ENCODE measurements at places on chromosomes 5 and 9.

DNA sequence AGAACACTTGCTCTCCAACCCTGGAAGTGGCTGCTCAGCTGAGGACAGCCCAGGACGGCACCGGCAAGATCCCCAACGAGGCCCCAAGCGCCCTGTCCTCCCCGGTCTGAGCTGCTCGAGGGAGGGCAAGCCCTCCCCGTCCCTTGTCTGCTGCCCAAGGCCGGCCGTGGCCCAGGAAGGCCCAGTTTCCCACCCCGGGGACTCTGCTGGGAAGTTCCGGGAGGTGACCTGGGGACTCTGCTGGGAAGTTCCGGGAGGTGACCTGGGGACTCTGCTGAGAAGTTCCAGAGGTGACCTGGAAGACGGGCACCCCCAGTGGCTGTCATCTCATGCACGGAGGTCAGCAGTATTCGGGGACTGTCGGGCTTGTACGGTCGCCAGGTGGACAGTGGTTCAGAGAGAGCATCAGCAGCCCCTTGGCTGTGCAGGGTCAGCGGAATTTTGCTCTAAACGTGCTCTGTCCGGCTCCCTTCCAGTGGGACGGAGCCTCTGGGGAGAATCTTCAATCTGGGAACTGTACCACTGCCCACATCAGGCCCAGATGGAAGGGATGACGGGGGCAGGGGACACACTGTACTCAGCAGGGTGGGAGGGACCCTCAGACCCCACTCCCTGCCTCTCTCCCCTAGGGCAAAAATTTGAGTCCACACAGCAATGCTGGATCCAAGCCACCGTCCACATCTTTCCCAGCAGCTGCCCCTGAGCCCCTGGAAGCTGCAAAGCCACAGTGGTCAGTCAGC, 7.2 kb downstream of the NACC2 start:
- no peak for DNase-seq

DNA sequence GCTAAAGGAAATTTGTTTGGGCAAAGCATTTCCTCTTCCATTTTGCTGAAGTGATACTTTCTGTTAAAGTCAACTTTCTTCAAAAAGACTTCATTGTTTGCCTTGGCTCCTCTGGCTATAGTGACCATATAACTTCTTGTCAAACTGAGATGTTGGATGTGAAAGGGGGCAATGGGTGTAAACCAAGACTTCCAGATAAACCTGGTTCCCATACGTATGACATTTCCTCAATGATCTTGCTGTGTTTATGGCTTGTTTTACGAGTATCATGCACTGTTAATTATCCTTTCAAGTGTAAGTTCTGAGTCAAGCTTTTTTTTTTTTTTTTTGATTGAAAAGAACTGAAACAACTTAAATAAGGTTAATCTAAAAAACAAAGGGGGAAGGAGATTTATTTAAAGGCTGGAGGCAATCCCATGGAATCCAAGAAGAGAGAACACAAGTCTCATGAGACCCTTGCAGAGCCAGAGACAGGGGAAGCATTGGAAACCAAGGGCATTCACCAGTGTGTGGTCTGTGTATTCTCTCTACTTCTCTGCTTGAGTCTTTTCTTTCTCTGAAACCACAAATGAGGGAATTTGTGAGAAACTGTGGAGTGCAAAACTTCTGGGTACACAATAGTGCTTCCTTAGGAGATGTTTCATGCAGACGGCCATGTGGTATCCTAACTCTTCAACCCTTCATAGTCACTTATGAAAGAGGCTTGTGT, 335.3 kb downstream of the RAB3C start:
- no peak for DNase-seq

- no peak for DNase-seq
Measured at GRCh38 chr9:98637381-98637780, 71.4 kb downstream of the GABBR2 start.

DNA sequence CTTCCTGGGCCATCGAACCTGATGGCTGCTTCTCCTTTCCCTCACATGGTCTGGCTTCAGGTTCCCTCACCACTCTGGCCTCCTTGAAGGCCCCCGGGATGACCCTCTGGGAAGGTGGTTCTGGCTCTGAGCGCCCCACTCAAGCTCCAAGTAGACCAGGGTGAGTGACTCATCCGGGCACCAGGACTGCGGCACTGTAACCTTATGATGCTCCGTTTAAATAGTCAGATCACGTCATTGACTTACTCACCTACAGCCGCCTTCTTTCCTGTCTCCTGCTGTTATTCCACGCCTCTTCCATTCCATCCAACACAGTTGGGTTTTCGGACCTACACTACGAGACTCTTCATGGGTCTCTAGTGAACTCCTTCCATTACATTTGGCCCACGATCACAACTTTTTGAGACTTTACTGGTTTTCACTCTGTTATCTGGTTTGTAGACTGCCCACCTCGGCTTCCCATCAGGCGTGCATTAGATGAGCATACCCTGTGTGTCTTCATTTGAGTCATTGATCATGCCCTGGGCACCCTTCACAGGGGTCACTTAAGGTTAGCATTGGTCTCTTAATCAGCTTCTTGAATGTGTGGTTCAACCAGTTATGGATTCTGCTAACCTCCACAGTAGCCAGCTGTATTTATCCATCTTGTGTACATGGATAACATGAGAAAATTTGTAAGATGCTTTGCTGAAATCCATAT, 138.8 kb upstream of the LMX1B start:
- no peak for DNase-seq

DNA sequence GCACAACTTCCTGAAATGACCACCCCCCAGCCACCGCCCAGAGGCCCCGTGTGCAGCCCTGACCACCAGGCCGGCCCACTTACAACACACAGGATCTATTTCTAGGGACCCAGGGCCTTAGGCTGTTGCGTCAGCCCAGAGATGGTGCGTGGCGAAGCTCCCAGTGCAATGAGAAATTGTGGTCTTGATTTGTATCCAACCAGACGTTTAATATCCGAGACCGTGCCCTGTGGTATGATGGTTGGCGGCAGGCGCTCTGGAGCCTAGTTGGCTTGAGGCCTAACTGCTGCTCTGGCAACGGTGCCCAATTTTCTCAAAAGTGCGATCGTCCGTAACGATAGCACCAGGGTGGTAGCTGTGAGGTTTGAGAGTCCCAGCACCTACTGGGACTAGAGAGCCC, 32.6 kb upstream of the SLC6A19 start:
- DNase-seq = no peak

DNA sequence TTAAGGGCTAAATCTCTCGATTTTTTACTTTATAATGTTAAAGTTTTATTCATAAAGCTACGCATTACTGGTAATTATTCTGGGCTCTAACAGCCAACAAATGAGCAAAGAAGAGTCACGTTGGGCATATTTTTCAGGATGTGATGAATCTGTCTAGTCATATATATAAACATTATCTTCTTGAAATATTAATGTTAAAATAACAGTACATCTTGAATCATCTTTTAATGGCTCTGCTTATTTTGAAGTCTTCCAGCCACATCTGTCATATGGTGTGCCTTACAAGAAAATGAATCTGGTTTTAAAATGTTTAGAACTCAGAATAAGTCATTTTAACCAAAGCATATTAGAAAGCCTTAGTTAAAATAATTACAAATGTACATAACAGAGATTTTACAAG, 96.9 kb downstream of the CWC27 start:
- no peak for DNase-seq

GRCh38 chr9:131238402-131239021, 37.8 kb downstream of the FAM78A start:
- DNase-seq = no peak

DNA sequence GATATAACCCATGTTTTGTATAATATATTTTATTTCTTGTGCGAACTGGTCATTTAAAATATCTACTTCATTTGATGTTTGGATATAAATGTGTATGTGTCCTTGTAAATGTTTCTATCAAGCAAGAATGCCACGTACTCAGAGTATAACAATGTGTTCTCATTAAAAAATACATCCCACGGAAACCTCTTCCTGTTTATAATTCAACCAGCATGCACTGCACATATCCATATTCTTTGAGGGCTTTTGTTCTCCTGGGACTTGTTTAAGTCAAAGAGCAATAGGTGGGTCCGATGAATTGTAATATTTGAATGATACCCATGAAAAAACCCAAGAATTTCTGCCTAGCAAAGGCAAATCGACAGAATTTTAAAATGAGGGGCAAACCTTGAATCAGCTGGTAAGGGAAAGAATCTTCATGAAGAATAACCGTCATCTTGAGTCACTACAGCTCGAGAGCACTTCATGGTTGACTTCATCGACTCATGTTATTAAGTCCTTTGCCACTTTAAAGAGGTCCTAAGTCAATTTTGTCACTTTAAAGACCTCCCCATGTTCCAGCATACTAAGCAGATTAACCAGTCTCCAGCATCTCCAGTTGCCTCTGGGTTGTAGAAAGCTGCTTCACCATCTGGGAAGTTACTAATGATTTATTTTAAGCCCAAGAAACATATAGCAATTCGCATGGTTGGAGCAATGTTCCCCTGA, 80.6 kb downstream of the NPR3 start:
- DNase-seq = no peak

- DNase-seq = no peak
Measured at GRCh38 chr9:4574657-4575243, 84.5 kb downstream of the SLC1A1 start.

DNA sequence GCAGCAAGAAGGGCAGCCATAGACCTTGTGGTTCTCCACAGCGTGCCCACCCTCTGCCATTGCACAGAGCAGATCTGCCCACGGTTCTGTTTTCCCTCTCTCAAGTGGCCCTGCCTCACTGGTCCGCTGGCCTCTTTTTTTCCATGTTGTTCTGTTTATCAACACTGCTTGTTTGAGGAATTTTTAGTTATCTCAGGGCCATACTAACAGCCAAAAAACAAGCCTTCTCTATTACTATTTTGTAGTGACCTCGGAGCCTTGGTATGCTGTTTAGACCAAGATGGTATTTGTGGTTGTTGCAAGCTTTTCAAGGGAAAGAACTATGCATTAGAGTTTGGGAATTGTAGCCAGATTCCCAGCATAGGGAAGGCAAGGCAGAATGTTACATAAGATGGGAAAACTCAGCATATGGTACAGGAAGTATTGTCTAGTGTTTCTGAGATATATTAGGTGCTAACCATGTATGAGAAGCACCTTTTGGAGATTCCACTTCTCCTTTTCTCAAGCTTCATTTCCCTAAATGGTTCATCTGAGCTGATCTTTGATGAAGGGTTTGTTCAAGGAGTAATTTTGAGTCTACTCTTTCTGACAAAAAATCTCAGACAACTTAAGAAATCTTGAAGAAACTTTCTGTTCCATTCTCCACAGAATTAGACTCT, 54.3 kb downstream of the NUP214 start:
- DNase-seq = no peak

DNA sequence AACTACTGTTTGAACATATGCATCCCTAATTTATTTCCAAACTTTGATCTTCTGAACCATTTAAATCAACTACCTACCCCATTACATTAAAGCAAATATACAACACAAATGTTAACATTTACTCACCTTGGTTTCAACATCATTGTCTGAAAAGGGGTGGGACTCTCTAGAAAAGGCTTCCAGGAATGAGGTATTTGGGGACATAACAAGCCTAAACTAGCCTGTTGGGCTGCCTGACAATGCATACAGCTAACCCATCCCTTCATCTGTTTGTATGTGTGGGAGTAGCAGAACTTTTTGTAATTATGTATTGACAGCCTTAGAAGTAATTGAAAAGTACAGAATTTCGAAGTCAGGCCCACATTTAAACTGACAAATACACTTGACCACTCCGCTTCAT, 2225.9 kb upstream of the C9orf72 start:
- DNase-seq = no peak

DNA sequence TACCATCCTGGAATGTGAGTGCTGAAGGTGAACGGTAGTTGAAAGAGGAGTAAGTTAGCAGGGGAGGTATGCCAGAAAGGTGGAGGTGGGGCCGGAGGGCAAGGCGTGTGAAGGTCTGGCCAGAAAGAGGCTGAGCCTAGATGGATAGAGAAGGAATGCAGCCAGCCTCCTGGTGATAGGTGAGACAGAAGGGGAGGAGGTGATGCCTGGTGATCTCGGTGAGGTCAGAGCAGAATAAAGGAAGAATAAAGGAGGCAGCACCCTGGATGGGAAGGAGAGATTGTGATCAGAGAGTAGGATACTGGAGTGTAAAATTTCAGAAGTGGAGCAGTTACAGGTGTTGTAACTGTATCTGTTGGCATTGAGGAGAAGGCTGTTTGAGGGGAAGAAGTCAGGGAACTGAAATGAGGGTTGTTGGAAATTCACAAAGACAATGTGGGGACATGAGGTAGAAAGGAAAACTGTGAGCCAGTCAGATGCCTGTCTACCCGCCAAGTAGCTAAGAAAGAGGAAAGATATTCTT, 2.0 kb downstream of the GNG10 start:
- DNase-seq = no peak

DNA sequence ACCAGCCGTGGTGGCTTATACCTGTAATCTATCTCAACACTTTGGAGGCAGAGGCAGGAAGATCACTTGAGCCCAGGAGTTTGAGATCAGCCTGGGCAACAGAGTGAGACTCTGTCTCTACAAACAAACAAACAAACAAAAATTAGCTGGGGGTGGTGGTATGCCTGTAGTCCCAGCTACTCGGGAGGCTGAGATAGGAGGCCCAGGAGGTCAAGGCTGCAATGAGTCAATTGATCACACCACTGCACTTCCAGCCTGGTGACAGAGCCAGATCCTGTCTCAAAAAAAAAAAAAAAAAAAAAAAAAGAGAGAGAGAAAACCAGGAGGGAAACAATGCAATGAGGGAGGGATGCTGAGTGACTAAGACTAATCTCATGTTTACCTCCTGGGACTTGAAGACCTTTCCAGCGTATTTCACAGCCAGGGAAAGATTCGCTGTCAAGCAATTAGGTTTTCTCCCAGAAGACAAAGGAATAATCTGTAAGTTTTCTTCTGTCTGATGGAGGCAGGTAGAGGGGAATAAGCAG, 51.1 kb upstream of the MIER3 start:
- no peak for DNase-seq

DNA sequence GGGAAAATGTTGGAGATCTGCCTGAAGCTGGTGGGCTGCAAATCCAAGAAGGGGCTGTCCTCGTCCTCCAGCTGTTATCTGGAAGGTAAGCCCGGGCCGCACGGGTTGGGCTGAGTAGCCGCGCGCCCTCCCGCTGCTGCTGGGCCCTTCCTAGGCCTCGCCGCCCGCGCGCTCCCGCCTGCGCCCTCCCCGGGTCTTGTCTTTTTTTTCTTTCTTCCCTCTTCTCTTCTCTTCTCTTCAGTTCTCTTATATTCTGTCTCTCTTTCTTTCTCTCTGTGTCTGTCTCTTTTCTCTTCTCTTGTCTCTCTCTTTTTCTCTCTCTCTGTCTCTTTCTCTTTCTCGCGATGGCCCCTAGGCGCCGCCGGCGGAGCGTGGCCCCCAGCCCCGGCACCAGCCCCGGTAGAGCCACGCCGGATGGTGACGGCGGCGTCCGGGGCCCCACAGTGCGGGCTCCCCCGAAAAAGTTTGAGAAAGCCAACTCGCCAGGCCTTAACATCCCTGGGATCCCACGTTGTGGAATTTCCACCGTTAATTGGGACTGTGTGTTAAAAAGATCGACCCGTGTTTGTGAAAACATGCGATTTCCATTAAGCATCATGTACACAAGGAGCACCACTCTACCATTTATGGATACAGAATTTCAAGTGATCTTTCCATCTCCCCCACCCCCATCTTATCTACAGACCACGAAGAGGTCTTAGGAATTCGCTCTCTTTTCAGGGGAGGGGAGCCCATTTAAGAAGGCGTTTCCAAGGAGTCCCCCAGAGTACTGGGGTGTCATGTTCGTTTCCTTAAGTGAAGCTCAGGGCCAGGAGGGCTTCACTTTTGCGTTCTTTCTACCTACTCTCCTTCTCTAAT, 616 bp downstream of the ABL1 start:
- DNase-seq = no peak

- DNase-seq = no peak
Measured at GRCh38 chr5:148912146-148912545, 85.7 kb downstream of the ADRB2 start.

- no peak for DNase-seq
Measured at GRCh38 chr5:65927503-65928321, 1.3 kb downstream of the ERBIN start.

Data from breast epithelium (tissue), 4 donors.